ENCODE measurements at places on chromosomes 5 and 9. TPM values are rescaled to one million over a fixed set of nuclear protein-coding genes. Genes with fewer than 3 reads are reported as not detected.

DNA sequence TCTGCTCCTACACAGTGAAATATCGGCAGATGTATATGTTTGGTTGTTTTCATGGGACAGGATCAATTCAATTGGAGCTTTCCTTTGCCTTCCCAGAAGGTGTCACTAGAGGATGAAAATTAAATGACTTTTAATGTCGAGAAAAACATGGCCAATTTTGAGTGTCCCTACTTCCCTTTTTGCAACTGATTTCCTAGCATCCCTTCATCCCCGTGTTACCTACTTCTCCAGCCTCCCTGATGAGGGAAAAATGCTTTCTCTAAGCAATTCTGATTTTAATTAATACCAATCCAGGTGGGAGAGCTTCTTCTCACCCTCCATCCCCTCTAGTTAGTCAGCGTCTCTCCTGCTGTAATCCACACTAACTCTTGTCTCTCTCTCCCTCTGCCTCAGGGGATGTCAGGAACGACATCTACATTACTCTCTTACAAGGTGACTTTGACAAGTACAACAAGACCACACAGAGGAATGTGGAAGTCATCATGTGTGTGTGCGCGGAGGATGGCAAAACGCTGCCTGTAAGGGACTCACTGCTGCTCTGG is 64.9 kb downstream of the DOCK2 start:
- no peak for DNase-seq

DNA sequence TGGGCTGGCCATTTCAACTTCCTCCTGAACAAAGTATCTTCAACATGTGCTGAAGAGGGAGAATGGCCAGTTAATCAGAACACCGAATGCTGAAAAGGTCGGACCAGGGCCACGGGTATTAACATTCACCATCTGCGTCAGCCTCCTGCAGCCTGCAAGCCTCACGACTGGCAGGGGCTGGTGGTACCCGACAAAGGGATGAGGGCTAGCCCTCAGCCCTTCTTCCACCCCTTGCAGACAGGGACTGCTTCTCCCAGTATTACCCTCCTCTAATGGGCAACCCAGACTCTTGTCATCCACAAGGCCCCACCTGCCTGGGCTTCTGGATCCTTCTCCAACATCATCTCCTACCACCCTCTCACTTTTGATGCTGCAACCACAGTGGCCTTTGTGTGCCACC is 246.6 kb downstream of the FSTL4 start:
- DNase-seq: no peak

GRCh38 chr9:15499139-15499538 is 11.6 kb downstream of the PSIP1 start:
- no peak for DNase-seq

Gene NREP
- 685 TPM for total RNA-seq

DNA sequence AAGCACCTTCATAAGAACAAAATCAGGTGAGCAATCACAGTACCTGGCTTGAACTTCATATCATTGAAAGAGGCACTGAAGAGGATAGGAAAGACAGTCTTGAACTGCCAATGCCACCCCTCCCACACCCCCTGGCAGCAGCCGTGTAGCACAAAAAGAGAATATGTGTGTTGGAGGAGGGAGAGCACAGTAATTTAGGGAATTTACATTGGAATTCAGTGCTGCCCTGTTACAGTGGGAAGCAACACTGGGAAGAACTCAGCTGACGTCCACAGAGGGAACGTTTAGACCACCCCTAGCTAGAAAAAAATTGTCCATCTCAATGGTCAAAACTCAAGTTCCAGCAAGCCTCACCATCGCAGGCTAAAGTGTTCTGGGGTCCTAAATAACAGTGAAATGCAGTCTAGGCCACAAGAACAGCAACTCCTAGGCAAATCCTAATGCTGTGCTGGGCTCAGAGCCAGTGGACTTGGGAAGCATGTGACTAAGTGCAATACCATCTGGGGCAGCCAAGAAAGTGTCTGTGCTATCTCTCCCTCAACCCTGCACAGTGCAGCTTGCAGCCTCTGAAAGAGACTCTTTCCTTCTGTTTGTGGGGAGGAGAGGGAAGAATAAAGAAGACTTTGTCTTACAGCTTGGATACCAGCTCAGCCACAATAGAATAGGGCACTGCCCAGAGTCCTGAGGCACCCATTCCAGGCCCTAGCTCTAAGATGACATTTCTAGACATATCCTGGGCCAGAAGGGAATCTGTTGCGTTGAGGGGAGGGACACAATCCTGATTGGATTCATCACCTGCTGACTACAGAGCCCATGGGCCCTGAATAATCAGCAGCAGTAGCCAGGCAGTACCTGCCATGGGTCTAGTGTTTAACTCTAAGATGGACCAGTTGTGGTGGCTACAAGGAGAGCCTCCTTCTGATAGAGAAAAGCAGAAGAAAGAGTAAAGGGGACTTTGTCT is 62.1 kb upstream of the VLDLR start:
- DNase-seq: peak; percentile 51

Gene TEX48
- not detected for total RNA-seq

DNA sequence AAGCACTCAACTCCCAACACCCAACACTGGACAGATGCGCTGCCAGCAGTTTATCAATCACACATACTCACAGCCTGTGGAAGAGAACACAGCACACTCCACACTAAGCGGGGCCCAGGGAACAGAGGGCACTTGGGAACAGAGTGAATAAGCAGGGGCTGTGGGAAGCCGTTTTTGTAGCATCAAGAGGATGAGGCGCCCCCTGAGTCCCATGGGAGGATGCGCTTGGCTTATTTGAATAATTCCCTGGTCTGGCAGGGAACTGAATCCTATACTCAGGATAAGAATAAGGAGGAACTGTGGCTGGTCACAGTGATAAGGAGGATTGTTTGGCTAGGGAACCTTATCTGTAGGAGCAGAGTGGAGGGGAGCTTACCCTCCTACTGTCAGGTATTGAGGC is 96.1 kb upstream of the DNAH5 start:
- DNase-seq: no peak

- DNase-seq: no peak
Measured at GRCh38 chr5:149773291-149774095, 43.4 kb downstream of the PPARGC1B start.

GRCh38 chr5:6175172-6175854 is 203.0 kb downstream of the MED10 start:
- DNase-seq: no peak

Gene SARDH
- total RNA-seq: 2.5 TPM

DNA sequence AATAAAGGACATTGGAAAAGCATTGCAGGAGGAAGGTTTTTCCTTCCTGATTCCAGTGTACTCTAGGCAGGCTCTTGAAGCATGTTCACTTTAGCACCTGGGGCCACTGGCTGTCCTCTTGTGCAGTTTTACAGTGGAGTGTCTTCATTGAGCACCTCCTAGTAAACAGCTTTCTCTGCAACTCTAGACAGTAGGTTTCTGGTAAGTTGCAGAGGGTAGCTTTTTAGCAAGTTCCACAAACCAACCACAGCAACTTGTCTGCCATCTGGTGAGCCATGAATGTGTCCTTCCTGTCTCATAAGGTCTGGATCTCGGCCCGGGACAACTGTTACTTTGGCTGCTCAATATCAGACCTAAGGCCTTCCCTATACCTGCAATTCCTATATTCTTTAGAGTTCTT is 488.0 kb downstream of the MAN2A1 start:
- no peak for DNase-seq

DNA sequence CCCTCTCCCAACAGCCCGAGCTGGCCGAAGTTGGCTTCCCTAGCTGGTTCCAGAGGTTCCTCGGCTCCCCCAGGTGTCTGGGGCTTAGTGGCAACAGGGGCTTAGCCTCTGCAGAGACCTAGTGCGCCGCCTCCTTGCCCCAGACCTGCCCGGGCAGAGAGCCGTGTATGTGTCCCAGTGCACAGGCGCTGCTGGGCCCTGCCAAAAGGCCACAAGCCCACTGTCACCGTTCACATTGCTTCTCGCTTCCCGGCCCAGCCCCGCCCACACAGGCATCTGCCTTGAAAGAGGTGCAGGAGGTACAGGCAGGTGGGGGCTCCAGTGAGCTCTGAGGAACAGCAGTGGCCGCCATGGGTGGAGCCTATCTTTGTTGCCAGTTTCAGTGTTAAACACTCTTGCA is 2.5 kb upstream of the CACFD1 start:
- no peak for DNase-seq

DNA sequence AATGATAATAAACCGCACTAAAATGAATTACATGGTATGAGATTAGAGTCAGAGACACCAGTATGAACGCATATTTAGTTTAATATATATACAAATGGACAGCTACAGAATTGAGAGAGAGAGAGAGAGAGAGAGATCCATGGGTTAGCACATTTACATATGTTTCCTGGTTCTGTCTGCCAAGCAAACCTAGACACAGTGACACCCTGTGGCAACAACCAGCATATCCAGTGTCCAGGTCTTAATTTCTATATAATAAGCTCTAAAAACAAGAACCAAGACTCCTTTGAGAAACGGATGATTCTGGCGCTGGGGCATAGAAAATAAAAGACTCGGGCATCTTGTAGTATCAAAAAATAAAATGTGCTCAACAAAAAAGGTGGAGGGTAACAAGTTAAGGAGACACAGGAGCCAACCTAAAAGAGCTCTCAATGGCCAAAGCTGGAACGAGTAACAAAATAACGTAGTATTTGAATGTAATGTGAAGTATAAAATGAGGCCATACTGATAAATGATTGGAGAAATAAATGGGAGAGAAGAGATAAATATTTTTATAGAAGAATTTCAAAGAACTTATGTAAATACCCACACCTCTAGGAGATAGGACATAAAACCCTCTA is 84.5 kb downstream of the RFX3 start:
- no peak for DNase-seq

Gene NEUROG1
- total RNA-seq: 1.1 TPM

DNA sequence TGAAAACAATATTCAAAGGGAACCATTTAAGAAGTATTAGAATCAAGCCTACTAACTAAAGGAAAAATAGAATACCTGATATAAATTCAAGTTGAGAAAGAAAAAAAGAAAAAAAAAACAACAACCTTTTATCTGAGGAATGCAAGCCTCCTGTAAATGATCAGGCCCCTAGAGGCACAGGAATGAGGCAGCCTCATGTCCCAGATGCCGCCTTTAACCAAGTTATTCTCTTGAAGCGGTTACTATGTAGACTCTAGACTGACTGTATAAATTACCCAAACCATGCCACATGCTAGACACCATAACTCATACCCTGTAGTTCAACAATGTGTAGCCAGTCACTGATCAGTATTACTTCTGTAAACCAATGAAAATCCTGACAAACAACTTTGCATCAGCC is 929.6 kb downstream of the TAF11L14 start:
- DNase-seq: no peak

DNA sequence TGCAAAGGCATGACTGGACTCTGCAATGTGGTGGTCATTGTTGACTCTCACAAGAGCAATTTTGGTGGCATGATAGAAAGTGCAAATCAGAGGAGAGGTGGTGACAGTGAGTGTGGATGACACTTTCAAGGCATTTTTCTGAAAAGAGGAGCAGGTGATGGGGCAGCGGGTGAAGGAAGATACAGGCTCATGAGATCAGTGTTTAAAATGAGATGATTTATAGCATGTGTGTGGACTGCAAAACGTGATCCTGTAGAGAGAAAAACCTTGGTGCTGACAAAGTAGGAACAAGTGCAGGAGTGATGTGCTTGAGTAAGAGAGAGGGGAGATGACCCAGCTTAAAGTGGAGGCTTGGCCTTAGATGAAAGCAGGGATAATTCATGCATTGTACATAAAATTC is 171.2 kb upstream of the PPP2R2B start:
- no peak for DNase-seq

Gene PRRX2
- total RNA-seq: 0.16 TPM

GRCh38 chr5:118533156-118533555 is 455.2 kb downstream of the DTWD2 start:
- no peak for DNase-seq

GRCh38 chr5:138603249-138603920 is 28.2 kb upstream of the HSPA9 start:
- no peak for DNase-seq

- no peak for DNase-seq
Measured at GRCh38 chr9:133886563-133887501, 105.3 kb downstream of the VAV2 start.

Gene C5orf52
- not detected for total RNA-seq

DNA sequence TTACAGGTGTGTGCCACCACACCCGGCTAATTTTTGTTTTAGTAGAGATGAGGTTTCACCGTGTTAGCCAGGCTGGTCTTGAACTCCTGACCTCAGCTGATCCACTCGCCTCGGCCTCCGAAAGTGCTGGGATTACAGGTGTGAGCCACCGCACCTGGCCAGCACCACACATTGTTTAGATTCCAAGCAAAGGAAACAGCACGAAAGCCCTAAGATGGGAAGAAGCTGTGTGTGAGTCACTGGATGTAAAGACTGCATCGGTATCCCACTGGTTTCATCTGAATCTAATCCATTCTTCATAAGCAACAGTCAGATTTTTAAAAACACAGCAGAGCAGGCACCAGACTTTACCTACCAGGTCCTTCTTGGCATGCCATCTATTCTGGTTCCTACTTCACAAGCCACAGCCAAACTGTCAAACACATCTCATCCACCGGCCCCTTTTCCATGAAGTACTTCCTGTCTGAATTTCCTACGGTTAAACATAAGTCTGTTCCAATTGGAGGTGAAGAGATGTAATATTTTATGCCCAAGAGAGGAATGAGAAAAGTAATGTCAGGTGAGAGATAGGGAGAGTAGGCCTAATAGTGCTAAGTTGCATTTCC is 17.4 kb downstream of the UBTD2 start:
- DNase-seq: no peak

Gene AGPAT2
- 2.2 TPM for total RNA-seq

Data from occipital lobe (tissue), 3 donors.